GM12865 (cell line): ENCODE measurements at places on chromosomes 12 and 14.

DNA sequence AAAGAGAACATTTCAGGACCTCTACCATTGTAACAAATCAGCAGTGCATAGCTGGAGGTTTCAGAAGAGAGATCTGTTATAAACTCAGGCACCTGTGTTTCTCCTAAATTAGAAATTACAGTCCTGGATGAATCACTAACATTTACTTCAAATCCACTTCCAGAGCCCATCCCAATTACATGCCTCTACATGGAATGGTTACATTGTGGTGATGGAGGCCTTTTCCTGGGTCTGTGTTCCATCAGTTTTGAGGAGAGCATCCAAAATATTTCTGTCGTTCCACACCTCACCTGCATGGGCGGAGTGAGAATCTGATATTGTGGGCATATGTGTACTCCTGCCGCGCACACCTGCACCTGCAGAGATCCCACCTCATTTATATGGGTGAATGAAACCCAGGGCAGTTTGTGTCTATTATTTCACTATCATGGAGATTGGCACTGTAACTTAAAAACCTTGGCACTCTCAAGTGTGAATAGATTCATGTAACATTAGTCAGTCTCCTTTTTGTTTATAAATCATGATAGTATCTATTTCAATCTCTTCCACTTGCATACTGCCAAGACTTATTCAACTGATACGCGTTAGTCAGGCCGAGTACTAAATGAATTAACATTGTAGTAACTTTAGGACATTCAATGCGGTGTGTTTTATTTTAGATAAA is 215.1 kb upstream of the FAR2 start:
- DNase-seq = no peak

- DNase-seq = no peak
Measured at GRCh38 chr12:129862561-129863175, 41.2 kb downstream of the TMEM132D start.

- peak; percentile 11 for DNase-seq
Measured at GRCh38 chr12:95815632-95816212, 25.2 kb upstream of the NTN4 start.

DNA sequence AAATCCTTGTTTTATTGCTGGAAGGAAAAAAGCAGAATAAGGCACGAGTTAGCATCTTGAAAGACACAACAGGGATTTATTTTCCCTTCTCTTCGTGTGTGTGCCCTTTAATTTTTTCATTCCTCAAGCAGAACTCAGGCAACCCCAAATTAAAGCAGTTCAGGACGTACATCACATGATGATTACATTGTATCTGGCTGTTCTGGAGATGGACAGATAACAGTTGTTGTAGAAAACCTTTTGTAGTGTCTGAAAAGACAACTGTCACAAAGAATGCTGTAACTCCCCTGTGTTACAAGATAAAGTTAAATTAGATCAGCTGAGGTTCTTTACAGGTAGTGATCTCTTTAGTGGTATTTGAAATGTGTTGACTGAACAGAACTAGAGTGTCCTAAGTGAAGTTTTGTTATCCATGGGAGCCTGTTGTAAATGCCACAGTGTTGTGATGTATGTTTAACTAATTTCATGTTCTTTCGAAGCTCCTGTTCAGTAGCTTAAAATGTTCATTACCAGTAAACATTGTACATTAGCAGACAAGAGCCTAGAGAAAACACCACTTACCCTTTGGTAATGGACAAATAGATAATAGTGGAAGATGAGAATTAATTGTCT is 58.5 kb downstream of the TMTC2 start:
- DNase-seq = no peak

GRCh38 chr12:119134284-119135072 is 44.3 kb upstream of the HSPB8 start:
- no peak for DNase-seq

DNA sequence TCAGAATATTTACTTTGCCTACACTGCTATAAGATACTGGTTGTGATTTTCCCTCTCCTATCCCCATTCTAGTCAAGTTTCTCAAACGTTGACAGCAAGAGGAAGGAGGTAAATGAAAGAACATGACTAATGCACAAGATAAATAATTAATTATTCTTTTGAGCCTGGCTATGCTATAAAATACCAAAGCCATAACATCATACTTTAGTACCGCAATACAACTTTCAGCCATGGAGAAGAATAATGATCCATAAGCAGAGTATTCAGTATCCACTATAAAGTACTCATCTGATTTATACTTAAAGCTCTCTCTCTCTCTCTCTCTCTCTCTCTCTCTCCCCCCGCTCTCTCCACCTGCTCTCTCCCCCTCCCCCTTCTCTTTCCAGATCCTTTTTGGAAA is 41.3 kb downstream of the TDG start:
- DNase-seq = no peak

DNA sequence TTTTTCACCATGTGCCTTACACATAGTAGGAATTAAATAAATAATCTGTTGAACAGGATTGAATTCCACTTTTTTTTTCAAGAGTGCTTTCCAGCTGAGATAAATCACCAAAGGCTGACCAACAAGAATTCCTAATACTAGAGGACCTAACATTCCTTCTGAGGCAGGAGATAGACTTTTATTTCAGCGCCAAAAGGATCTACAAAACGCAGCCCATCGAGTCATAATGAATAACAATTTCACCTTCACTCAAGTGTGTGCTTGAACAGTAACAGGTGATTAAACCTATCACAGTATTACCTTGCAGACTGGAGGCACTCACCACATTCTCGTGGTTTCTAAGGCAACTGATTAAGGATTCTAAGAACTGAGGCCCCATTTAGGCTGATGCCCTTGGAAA is 224.3 kb upstream of the ATP2B1 start:
- DNase-seq = no peak

- no peak for DNase-seq
Measured at GRCh38 chr12:26721800-26722199, 111.2 kb downstream of the ITPR2 start.

- no peak for DNase-seq
Measured at GRCh38 chr14:101118746-101119591, 215.4 kb upstream of the RTL1 start.

- DNase-seq = peak; percentile 49
Measured at GRCh38 chr12:130335517-130336392, 1.9 kb upstream of the PIWIL1 start.

- no peak for DNase-seq
Measured at GRCh38 chr12:122942637-122943036, 23.6 kb downstream of the ABCB9 start.

DNA sequence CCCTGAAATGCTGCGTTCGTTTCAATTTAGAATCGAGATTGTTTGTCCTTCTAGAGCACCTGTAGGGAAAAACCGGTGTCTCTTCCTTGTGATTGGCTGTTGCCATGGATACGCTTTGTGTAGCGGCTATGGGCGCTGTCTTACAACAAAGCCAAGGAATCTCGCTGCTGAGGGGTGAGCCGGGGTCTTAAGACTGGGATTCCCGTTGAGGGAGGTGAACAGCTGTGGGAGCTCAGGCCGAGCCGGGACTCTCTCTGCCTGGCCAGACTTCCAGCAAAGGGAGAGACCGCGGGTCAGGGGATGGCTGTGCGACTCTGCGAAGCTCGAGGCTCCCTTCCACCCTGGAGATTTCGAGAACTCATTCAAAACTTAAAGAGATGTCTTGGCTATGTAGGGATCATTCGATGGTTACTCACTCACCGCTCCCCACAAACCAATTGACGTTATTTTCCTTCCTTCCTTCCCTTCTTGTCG is at the start of the genes LRRIQ1 and TSPAN19:
LRRIQ1 (plus strand) TSS at position 118 of the 474 bp plus-strand sequence. CDS start 1,826 bp downstream, outside the sequence.
TSPAN19 (minus strand) TSS at position 44 of the 474 bp plus-strand sequence. CDS start 6,331 bp downstream, outside the sequence.
- DNase-seq = peak; percentile 83

- no peak for DNase-seq
Measured at GRCh38 chr12:108699955-108700563, 31.3 kb downstream of the CORO1C start.

GRCh38 chr14:62604524-62604923 is 440.7 kb downstream of the KCNH5 start:
- DNase-seq = no peak
